ENCODE measurements at places on chromosomes 13 and 19. TPM values are rescaled to one million over a fixed set of nuclear protein-coding genes. Genes with fewer than 3 reads are reported as not detected.

GRCh38 chr19:11423791-11424181 lies 4.7 kb upstream of the RGL3 start:
- no peak for DNase-seq

- no peak for DNase-seq
These were observed 422.9 kb downstream of the PCDH9 start for GRCh38 chr13:66807251-66807650.

GRCh38 chr19:5340637-5341447 lies at the start of gene PTPRS:
TSS of gene PTPRS (minus strand) at chr19:5340812. CDS start at chr19:5286140, 54,672 bp downstream.
- DNase-seq: peak; percentile 43

ZNF611 gene
- 15.6 TPM for total RNA-seq

FGF22 gene
- total RNA-seq: not detected

NCCRP1 gene
- total RNA-seq: not detected

GRCh38 chr13:31053896-31054295 lies 107.8 kb downstream of the HSPH1 start:
- DNase-seq: no peak

DNA sequence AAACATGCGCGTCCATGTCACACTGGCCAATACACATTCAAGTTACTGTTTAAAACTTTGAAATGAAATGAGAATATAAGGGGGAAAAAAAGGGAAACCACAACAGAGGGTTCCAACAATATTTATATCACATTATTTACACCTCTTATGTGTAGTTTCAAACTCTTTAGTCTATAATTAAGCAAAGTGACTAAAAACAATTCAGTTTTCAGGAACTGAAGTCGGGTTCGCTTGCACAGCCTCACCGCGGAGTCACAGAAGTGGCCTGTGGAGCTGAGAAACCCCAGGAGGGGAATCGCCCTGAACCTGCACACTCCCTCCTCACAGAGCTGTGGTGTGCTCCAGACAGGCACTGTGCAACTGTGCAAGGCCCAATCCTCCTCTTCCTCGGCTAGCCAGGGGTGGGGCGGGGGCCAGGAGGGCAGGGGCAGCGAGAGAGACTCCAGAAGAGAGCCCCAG lies 75.9 kb downstream of the STK24 start:
- no peak for DNase-seq

DNA sequence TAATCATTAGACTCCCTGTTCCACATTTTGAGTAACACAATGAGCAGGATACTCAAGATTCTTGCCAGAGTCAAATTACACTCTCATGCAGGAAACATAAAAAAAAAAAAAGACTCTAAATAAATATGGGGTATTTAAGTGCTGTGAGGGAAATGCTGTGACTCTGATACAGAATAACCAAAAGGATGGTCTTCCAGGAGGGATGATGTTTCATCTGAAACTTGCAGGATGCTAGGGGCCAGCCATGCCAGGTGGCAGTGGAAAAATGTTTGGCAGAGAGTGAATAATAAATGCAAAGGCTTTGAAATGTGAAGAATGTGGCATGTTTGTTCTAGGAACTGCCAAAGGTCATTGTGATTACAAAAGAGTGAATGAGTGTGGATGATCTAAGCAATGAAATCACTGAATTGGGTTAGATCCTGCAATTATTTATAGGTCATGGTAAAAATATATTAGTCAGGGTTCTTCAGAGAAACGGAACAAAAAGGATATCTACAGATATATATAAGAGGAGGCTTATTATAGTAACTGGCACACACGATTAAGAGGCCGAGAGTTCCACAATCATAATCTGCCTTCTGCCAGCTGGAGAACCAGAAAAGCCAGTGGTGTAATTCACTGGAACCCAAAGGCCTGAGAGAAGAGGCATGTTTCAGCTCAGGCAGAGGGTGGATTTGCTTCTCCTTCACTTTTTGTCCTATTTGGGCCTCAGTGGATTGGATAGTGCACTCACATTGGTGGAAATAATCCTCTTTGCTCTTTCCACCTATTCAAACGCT lies 1832.8 kb upstream of the MIR17HG start:
- no peak for DNase-seq

PGLYRP1 gene
- not detected for total RNA-seq

DNA sequence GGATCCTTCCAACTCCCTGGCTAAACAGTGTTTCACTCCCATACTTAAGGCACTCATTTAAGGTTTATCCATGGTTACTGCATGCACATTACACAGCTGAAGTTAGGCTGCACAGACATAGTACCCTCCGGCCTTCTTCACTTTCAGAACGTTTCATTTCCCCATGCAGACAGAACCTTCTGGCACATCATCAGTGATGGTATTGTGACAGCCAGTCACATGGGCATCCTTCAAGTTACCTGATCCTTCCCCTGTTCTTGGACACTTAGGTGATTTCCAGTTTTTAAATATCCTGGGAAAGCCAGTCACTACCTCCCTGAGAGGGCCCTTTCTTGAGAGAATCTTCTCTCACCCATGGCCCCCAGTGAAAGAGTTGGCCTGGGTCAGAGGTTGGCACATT lies 9.1 kb downstream of the SMIM7 start:
- no peak for DNase-seq

GIPR gene
- total RNA-seq: 9.5 TPM

DNA sequence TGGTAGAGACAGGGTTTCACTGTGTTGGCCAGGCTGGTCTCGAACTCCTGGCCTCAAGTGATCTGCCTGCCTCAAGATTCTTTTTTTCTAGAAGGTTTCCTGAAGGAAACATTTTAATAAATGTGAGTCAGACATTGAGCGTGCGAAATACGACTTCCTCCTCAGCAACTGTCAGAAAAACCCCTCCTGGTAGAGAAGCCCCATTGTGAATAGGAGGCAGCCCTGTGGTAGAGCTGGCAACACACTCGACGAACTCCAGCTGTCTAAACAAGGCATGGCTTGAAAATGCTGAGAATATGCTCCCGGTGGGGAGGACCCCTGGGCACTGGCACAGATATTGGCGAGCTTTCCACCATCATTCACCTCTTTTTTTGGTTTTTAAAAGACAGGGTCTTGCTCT lies 9.8 kb downstream of the ZNF333 start:
- DNase-seq: no peak

BBC3 gene
- 14.6 TPM for total RNA-seq

SLC7A10 gene
- not detected for total RNA-seq

DNA sequence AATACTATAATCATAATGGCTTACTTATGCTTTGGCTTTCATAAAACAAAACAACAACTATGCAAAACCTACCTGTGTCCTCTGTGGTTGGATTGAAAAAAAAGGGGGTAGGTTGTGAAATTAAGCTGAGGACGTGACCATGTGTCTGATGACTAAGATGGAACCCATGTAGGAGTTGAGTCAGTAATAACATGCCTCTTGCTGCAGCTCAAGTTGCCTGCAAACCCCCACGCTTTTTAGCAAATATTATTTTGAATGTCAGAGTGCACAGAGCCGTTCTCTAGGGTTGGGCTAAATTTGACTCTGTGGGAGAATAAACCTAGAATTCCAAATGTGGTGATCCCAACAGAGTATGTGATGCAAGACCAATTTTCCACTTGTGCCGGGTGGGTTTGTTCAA lies 209.3 kb downstream of the KCNRG start:
- DNase-seq: no peak

FLT1 gene
- total RNA-seq: 29.9 TPM

DNA sequence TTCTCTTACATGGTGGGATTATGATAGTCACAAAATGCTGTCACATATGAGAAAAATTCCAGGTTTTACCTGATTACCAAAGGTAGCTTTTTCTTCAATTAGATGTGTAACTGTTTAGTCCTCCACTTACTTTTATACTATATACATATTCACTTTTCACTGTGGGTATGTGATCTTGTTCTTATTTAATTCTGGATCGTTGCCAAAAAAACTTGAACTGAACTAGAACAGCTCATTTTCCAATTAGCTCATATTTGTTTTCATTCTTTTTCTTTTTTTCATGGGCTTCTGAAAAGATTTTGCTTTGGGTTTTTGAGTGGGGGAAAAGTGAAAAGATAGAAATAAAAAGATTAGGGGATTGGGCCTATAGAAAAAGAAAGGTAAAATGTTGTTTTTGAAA lies 291.9 kb downstream of the NDFIP2 start:
- DNase-seq: no peak

- DNase-seq: no peak
These were observed 12.9 kb downstream of the N4BP2L1 start for GRCh38 chr13:32415019-32415418.

DNA sequence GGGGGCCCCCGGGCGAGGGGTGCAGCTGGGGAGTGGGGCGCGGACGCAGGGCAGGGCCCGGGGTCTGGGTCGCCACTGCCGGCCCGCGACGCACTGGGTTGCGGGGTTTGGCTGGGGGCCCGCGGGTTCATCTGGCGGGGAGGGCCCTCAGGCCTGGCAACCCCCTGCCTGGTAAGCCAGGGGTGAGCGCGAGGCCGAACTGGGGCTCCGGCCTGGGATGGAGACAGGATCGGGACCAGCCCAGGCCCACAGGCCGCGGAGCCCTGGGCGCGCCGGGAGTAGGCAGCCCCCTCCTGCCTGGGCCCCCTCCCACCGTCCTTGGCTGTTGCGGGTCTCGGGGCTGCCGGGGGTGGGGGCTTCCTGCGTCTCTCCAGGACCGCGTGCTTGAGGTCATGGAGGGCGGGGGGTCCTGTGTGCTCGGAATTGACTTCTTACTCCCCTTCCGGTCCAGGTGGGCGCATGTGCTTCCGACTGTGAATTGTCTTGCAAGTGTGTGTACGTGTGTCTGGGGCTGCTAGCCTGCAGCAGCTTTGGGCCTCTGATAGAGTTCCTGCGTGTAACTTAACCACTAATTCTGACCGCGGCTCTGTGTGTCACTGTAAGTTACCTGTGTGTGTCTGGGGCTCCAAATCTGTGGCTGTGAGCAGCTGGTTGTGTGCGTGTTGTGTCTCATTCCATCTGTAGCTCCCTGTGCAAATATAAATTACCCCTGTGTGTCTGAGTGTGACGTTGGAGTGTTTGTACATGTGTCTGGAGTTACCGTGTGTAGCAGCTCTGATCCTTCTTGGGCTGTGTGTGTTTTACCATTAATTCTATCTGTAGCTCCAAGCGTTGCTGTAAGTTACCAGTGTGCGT lies 751 bp downstream of the GRAMD1A start:
- DNase-seq: peak; percentile 52

CBLC gene
- total RNA-seq: not detected

DNA sequence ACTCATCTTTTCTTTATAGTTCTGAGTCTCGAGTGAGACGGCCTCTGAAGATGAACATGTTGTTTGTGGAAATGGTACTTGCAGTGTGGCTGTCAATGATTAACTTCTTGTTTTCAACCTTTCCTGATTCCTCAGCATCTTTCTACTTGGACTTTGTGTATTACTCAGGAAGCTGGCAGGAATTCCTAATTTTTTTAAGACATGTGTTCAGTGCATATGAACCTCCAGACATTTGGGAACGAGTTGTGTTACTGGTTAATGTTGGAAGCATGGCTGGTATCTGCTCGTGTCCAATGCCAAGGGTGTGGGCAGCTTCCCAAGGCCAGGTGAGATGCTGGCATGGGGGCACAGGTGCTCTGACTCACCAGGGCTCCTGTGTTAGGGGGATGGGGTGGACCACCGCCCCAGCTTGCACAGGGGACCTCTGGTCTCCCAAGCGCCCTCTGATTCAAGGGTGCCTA lies 61.1 kb upstream of the MCF2L start:
- DNase-seq: no peak

GRCh38 chr13:50509167-50509566 lies 334.3 kb downstream of the DLEU7 start:
- no peak for DNase-seq

DNA sequence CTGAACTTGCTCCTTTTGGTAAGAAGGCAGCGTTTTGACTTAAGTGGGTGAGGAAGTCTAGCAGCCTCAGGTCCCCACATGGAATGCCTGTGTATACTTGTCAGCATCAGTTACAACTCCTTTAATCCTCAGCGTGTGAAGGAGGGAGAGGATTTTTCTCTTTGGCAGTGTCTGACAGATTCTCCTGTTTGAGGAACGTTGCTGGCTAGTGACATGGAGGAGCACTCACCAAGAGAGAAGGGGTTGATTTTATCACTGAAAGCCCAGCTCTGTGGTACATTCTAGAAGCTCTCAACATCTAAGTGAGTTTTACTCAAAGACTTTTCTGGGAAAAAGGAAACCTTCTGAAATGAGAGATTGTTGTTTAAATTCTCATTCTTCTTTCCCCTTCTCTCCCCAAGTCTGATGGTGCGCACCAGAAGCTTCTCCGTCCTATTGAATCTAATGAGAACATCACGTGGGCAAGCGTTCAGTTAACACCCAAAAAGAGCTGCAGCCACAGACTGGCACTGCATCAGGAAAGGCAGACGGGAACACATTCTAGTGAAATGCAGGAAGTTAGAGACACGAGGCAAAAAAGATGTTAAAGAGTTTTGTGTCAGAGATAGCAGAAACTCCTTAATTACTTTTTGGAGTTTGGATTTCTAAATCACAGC lies 58.2 kb downstream of the GJA3 start:
- DNase-seq: no peak

- DNase-seq: no peak
These were observed 16.8 kb downstream of the MEIS3 start for GRCh38 chr19:47402504-47402903.

GRCh38 chr19:3080286-3080685 lies 13.9 kb upstream of the GNA11 start:
- DNase-seq: no peak

- no peak for DNase-seq
These were observed 221.3 kb downstream of the NHLRC3 start for GRCh38 chr13:39259371-39260140.

DNA sequence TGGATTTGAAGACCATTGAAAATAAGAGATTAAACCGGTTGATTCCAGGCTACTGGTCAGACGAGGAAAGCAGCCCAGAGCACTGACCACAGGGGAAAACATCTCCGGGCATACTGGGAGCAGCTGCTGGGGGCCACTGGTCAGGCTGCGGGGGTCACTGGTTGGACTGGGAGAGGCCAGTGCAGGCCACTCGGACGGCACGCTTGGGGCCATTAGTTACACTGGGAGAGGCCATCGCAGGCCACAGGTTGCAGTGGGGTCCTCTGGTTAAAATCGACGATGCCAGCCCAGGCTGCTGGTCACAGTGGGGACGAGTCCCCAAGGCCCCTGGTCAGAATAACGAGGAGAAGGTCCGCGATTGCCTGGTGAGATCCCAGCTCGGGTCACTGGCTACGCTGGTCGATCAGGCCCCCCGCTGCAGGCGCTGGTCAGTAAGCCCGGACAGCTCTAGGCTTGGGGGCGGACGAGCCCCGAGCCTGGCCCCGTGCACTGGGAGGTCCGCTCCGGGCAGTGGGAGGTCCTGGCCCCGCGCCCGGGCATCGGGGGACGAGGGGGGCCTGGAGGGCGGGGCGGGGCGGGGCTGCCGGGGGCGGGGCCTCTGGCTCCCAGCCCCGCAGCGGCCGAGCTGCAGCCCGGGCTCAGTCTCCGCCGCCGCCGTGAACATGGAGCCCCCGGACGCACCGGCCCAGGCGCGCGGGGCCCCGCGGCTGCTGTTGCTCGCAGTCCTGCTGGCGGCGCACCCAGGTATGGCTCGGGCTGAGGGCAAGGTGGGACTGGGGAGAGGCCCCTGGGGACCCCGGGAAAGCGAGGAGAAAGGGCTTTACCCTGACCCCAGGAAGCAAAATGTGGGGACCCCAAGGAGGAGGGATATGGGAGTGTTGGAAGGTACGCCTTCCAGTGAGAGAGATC lies at the start of gene BCAM:
BCAM (plus strand) TSS at position 641 of the 909 bp plus-strand sequence; CDS start at position 663, 22 bp downstream.
- DNase-seq: no peak
